Mesangial cell (primary cell): ENCODE measurements at places on chromosomes 2 and 18. TPM values are rescaled to one million over a fixed set of nuclear protein-coding genes. Genes with fewer than 3 reads are reported as not detected.

Gene PTRHD1
- 38.8 and 60.7 TPM in 2 replicates for total RNA-seq

Gene STAM2
- total RNA-seq: 6.8 and 10.6 TPM in 2 replicates

Gene AAK1
- total RNA-seq: 23.8 and 29.7 TPM in 2 replicates

Gene TCF23
- not detected in 2 replicates for total RNA-seq

Gene IHH
- total RNA-seq: not detected in 2 replicates

Gene PLCD4
- 4.2 TPM in 1 of 2 replicates, not detected in the other for total RNA-seq

Gene DCDC2C
- not detected in 2 replicates for total RNA-seq

Gene PMAIP1
- total RNA-seq: 37.6 and 64.2 TPM in 2 replicates

Gene POTEI
- not detected in 2 replicates for total RNA-seq

Gene ANKRD62
- total RNA-seq: not detected in 2 replicates

Gene GPR35
- 0.25 and 0.33 TPM in 2 replicates for total RNA-seq

Gene PAX8
- total RNA-seq: 118 and 299 TPM in 2 replicates

Gene CDH7
- total RNA-seq: not detected in 2 replicates

Gene TOGARAM2
- total RNA-seq: not detected in 2 replicates

Gene FAP
- 7.3 and 25.0 TPM in 2 replicates for total RNA-seq

Gene SPDYA
- not detected in 2 replicates for total RNA-seq

Gene POTEJ
- not detected in 2 replicates for total RNA-seq

Gene OTX1
- 0.16 TPM in 1 of 2 replicates, not detected in the other for total RNA-seq

Gene SPHKAP
- total RNA-seq: under 0.01 and 0.13 TPM in 2 replicates

Gene NBAS
- 30.0 and 49.4 TPM in 2 replicates for total RNA-seq

Gene UGT1A10
- total RNA-seq: not detected in 2 replicates

Gene HNRNPA3
- 20.7 and 38.3 TPM in 2 replicates for total RNA-seq

Gene IL36B
- not detected in 2 replicates for total RNA-seq

Gene ST8SIA3
- not detected in 2 replicates for total RNA-seq

Gene SCG2
- total RNA-seq: under 0.01 and 1.1 TPM in 2 replicates

Gene MOGAT1
- total RNA-seq: not detected in 2 replicates

Gene GPR17
- not detected in 2 replicates for total RNA-seq

Gene CRACDL
- 0.33 and 5.7 TPM in 2 replicates for total RNA-seq

Gene MAPK4
- total RNA-seq: under 0.01 and 0.63 TPM in 2 replicates

Gene ANKRD30BL
- 0.13 TPM in 1 of 2 replicates, not detected in the other for total RNA-seq

Gene HOXD3
- total RNA-seq: 2.6 and 8.9 TPM in 2 replicates

Gene AGXT
- total RNA-seq: not detected in 2 replicates
